ENCODE measurements at places on chromosomes 7 and 10.

GRCh38 chr7:15954671-15955354 lies 268.3 kb upstream of the MEOX2 start:
- no peak for DNase-seq

GRCh38 chr7:80548840-80549530 lies 37.1 kb upstream of the GNAT3 start:
- DNase-seq, result no peak

DNA sequence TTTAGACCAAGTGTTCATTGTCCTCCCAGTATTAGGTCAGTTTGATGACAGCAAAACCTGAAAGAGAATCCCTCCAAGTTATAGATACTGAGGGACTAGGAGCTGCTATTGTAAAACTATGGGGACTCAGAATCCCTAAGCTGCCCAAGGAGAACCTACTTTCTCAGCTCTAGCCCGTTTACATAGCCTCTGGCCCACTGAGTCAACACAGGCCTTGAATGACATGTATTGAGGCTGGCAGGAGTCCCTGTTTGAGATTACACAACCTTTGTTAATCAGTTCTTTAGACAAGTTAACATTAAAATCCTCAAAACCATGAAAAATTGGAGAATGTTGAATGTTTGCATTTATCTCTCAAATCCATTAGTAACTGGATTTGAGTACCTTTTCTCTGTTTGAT lies 1079.0 kb downstream of the KCNMA1 start:
- DNase-seq, result no peak

GRCh38 chr10:49024484-49024883 lies 84.8 kb upstream of the LRRC18 start:
- no peak for DNase-seq
